ENCODE measurements at places on chromosomes 12 and 14.
A peak's percentile ranks its signal among the peaks of the same experiment; 100 is the strongest.

DNA sequence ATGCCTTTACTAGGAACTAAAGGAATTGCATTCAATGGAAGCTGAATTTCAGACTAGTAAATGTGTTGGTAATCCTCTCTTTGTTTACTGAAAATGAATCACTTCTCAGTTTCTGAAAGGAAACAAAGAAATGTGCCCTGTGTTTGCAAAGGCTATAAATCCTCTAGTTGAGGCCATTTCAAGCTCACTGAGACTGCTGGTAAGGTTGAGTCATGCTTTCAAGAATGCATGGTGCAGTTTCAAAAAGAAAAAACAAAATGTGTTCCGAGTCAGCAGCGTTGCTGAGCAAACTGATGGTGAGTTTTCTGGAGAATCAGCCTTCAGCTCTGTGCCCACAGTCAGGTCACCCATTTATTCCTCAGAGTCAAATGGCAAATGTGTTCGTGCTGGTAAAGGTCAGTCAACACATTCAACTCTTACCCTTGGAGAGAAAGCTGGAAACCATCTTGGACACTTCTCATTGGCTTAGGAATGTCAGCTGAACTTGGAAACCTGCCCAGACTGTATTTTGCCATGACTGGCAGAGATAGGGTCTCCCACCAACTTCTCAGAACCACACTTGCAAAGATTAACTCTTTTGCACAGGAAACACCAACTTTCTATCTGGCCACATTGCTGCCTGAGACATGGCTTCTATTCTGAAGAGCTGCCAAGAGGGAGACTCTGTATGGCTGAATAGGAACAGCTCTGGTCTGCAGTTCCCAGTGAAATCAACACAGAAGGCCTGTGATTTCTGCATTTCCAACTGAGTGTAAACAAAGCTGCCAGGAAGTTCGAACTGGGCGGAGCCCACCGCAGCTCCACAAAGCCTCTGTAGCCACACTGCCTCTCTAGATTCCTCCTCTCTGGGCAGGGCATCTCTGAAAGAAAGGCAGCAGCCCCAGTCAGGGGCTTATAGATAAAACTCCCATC, 484.4 kb downstream of the ATP23 start:
- peak; percentile 84 for DNase-seq

- DNase-seq: no peak
These were observed 33.5 kb downstream of the ANAPC7 start for GRCh38 chr12:110369992-110370391.

DNA sequence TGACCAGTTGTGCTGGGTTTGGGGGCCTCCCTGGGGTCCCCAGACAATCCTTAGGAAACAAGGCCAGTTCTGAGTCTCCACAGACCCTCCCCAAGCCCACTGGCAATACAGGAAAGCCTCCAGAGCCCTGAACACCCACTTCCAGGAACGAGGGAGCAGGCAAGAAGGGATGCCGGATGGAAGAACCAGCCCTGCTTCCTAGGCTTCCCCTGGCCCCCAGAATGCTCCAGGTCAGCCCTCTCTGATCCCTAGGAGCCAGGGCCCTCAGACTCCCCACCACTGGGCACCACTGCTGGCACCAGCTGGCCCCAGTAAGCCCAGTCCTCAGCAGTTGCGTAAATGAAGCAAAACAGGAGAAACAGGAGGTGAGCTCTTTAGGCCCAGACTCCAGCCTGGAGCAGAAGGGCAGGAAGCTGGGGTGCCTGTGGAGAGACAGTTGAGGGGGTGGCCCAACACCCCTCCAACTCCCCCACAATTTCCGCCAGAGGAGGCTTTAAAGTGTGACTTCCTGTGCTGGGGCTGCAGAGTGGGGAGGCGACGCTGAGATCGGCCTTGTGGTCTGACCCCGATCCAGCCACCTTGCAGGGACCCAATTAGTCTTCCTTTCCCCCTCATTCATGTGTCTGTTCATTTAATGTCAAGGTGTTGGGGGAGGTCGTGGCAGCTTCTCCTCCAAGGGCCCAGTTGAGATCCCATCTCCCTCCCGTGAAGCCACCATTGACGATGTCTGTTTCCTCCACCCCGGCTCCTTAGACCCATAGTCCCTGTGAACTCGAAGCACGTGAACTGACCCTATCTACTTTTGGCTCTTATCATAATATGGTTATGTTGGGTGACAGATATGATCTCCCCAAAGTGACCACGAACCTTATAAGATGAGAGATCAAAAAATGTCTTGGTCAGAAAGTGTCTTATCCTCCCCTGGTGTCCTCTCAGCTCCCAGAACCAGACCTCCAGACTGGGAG, 4.7 kb downstream of the TNFRSF1A start:
- DNase-seq: no peak

DNA sequence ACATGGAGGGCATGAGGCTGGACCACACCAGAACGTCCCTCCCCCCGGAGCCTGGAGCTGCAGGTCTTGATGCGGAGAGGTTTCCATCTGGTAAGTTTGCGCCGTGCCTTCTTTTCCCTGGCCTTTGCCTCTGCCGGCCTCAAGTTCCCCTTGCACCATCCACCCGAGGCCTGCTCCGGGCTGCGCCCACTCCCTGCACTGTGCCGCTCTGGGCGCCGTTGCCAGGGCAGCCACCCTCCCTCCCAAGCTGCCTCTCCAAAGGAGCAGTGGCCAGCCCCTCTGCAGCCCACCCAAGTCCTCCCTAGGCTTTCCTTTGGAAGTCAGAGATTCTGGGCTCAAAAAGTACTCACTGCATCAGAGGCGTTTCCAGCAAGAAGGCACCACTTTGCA, 46.2 kb upstream of the MEG3 start:
- DNase-seq: no peak

GRCh38 chr14:69260861-69261564, 1.1 kb downstream of the GALNT16 start:
- peak; percentile 79 for DNase-seq

DNA sequence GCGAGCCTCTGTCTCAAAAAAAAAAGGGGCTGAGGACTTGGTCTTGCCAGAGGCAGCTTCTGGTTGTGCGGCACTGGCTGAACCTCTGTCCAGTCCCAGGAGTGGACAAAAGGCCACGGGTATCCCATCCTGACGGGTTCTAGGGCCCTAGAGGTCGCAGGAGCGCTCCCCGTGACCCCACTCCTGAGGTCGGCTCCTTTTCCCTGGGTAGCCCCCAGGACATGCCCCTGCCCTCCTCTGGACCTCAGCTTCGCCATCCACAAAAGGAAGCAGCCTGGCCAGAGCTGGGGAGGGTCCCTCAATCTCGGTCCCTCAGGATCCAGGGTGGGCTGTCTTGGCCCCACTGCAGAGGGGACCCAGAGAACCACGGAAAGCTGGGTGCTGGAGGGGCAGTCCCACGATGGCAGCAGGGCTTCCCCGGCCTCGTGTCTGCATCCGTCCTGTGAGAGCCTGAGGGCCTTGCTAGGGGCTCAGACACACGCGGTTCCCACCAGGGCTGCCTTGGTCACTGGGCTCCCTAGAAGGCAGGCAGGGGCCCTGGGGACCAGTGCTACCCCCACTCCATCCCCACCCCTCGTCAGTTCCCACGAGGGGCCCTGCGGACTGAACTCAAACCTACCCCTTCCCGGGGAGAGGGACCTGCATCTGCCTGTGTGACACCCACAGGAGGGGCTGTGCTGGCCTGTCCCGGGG, 31.1 kb downstream of the ASCL4 start:
- no peak for DNase-seq

DNA sequence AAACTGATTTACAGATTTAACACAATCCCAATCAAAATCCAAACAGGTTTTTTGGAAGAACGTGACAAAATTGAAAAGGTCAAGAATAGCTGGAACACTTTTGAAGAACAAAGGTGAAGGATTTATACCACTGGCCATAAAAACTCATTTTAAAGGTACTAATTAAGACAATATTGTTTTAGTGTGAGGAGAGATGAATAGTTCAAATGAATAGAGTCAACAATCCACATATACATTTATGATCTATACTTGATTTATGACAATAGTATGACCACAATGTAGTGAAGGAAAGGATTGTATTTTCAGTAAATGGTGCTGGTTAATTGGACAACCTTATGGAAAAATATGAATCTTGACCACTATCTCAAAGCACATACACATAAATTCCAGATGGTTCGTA, 29.3 kb downstream of the CCDC175 start:
- no peak for DNase-seq

GRCh38 chr12:109052097-109052413, 321 bp upstream of the USP30 start:
- DNase-seq: no peak

- no peak for DNase-seq
These were observed 2.5 kb upstream of the ATP2B1 start for GRCh38 chr12:89710873-89711750.

DNA sequence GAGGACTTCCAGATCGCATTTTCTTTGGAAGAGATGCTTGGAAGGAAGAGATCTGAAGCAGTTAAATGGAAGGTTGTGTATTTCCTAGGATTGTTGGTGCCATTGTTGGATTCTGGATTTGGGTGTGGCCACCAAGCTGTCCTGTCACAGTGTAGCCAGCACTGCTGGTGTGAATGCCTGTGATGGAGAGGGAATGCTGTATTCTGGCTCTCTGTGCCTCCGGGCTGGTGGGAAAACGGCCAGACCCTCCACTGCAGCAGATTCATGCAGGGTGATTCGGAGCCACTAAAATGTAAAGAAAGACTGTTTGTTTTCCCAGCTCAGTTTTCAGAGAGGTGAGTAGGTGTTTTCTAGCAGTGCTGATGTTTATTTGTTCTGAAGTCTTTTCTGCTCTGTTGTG, 30.7 kb upstream of the MANSC4 start:
- DNase-seq: no peak
